ENCODE measurements at places on chromosomes 2 and 18.

DNA sequence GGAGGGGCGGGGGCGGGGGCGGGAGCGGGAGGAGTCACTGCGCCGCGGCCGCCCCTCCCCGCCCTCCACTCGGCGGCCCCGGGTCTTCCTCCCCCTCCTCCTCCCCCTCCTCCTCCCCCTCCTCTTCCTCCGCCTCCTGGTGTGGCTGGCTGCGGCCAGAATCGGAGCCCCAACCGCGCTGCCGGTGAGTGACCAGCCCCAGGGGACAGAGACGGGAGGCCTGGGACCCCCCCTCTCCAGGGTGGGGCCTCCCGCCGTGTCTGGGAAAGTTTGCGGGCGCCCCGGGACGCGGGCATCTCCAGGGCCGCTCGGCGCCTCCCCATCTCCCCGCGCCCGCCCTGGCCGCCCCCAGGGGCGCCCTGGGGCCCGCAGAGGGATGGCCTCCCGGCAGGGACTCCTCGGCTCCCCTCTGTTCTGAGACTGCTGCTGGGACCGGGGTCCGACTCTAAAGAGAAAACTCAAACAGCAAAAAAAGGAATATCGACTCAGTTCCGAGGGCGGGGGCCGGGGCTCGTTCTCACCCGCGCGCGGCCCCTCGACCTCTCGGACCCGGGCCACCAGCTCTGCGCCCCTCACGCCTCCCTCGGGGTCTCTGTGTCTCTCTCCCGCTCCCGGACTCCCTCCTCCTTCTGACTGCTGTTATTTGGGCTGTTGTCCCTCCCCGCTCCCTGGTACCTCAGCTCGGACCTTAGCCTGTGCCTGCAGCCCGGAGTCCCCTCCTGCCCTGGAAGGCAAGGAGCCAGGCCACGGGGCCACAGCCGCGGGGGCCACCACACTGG lies at the start of gene STON1:
Gene STON1 (plus strand): TSS at position 122 of the 779 bp plus-strand sequence. CDS start 50,480 bp downstream, outside the sequence.
- DNase-seq: no peak

DNA sequence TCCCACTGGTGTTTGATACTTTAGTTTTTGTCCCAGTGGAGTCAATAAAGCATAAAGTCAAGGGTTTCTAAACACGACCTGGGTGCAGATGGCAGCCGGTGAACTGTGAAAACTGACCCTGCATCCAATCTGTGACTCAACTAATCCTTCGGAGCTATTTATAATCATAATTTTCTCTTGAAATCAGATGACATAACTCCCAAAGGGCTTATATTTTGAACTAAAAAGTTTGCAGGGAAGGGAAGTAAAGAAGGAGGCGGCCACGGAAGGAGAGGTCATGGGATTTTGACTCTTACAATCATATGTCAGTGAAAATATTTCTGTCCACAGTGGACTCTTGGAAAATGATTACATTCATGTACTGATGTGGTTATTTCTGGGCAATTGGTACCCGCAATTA lies 178.5 kb downstream of the PDE1A start:
- DNase-seq: no peak

DNA sequence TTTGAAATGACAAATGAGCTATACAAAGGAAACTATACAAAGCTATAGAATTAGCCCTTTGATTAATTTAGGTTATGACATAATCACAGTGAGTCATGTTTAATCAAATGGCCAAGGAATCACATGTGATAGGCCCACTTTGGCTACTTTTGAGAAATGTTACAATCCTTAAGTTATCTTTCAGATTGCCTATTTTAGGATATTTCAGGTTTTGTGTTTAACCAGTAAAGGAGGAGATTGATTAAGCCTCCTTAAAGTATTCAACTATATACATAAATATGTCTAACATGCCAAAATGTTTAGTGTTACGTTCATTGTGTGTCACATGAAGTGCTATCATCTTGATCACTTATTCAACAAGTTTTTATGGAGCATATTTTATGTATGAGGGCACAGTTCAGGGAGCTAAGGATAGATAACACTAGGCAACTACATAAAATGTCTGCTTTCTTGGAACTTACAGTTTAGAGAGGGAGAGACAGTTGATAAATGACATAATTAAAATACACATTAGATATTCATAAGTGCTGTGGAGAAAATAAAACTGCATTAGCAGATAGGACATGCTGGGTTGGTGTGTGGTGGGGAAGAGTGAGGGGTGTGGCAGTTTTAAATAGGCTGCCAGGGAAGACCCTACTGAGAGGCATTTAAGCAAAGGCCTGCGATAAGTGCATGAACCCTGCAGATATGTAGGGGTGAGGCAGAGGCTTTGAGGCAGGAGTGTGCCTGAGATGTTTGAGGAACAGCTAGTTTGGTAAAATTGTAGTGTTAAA lies 77.2 kb downstream of the LTBP1 start:
- no peak for DNase-seq

DNA sequence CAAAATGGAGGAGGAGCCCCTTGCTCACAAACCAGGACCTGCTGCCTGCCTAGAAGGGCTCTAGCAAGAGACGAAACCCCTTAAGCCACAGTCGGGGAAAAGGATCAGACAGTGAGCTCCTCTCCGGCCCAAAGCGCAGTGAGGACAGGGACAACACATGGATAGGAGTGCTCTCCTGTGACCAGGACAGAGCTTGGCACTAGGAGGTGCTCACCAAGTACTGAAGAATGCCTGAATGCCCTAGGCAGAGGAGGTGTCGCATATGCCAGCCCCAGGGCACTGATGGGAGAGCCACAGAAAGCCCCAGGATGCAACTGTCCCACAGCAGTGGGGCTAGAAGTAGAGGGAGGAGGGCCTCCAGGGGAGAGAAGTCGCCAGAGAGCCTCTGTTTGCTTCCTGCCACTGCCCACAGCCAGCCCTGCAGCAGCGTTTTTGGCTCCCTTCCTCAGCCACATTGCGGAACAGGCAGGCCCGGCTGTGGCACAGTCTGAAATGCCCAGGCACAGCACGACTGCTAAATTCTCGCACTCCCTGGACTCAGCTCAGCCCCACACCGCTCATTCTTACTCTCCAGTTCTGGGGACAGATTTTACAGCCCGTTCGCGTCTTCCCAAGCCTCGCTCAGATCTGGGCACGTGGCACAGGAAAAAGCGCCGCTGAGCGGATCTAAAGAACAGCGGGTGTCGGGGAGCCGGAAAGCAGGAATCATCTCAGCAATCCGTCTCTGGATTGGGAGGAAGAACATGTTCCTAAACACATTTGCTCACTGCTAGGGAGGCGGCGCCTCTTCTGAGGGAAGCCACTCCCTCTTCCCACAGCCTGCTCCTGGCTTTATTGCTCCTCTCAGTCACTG lies 98.7 kb upstream of the POU3F3 start:
- DNase-seq: no peak

GRCh38 chr2:156852681-156853080 lies 404.8 kb upstream of the GALNT5 start:
- no peak for DNase-seq

- DNase-seq: no peak
Measured at GRCh38 chr18:68703326-68703725, 11.6 kb downstream of the TMX3 start.

GRCh38 chr2:144402251-144402650 lies 117.7 kb downstream of the ZEB2 start:
- no peak for DNase-seq

- DNase-seq: no peak
Measured at GRCh38 chr2:18684206-18685038, 95.1 kb upstream of the NT5C1B start.

DNA sequence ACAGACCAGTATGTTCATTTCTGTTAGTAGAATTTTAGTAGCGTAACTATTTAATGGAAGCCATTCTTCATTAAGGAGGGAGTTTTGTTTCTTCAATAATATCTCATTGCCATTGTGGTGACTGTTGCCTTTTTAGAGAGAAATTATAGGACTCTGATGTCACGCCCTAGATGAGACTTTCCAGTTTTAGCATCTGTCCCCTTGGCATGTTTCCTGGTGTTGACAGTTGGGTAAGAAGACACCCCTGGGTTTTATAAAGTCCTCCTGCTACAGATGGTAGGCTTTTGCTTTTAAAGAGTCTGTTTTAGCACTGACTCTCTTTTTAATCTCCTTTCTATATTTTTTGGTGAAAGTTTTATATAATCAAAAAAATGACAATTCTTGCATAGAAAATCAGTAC lies 41.9 kb downstream of the KCNJ3 start:
- no peak for DNase-seq

DNA sequence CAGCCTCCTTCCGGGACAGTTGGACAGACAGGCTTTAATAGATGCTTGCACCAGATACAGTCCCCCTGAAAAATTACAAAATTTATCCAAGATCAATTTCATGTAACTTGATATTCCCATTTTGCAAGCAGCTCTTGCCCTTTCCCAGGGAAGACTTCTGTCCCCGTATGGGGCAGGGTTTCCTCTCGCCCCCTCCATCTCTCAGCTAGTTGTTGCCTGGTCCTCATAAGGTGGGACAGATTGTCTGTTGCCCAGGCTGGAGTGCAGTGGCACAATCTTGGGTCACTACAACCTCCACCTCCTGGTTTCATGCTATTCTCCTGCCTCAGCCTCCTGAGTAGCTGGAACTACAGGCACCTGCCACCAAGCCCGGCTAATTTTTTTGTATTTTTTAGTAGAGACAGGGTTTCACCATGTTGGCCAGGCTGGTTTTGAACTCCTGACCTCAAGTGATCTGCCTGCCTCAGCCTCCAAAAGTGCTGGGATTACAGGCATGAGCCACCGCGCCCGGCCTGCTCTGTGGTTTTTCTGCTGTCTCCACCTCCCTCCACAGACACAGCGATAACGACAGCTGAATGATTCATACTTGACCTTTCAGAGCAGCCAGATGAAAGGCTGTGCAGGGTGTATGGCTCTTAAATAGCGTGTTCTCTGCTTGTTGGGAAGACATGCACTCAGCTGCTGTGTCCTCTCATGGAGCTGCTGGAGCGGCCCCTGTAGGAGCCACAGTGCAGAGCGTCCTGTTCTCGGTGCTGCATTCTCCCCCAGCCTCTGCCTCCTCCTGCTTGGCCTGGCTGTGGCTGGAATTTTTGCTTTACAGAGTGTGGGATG lies 61.4 kb downstream of the TTC39C start:
- peak; percentile 86 for DNase-seq

DNA sequence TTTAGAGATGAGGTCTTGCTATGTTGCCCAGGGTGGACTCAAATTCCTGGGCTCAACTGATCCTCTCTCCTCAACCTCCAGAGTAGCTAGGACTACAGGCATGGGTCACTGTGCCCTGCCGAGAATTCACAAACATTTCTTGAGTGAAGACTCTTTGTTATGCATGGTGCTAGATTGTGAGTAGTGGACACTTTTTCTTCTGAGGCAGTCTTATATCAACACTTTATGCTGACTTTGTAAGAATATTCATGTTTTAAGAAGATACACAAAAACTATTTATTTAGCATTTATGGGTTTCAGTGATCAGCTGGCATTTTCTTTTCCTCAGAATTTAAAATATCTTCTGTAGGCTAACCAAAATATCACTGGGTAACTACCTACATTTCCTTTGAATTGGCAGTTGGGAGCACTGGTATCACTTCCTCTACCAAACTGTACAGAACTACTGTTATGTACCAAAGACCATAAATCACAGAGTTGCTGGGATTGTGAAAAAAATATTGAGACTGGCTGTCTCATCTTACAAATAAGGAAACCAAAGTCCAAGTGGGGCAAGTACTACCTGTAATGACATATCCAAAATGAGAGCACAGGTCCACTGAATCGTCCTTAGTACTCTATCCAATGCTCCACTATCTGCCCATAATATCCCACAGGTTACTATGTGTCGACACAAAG lies 34.0 kb downstream of the DOCK10 start:
- no peak for DNase-seq

DNA sequence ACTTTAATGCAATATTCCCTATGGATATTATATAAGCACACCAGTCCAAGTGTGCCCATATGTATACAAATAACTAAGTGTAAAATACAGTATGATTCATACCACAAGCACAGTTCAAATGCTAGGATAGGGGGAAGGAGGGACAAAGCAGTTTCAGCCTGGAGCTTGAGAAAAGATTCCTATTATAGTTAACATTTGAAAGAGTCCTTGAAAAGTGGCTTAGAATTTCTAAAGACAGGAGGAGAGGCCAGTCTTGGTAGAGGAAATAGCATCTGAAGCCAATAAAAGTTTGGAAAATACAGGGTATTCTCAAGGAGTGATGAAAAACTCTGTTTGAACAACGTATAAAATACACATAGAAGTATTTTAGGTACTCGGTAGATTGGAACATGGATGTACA lies 173.4 kb upstream of the CWC22 start:
- no peak for DNase-seq

DNA sequence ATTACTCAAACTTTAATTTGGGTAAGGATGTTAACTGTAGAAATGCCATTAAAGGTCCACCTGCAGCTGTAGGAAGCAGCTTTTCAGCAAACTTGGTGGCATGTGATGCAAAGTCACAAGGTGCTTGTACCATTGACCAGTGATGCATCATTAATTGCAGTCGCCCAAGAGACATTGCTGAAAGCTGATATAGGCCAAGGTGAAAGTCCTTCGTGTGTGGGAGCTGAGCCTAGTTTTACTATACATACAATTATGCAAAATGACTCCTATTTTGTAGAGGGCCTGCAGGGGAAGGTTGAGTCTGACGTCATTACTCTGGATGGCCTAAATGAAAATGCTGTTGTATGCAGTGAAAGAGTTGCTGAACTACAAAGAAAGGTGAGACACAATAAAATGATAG lies 40.5 kb downstream of the ALMS1 start:
- no peak for DNase-seq

- no peak for DNase-seq
Measured at GRCh38 chr2:130987519-130988425, 105.5 kb downstream of the FAM168B start.
